NCI-H1092 treated with DMSO at 0.1 percent for 48 hours (cell line): ENCODE measurements at places on chromosomes 2 and 18.

DNA sequence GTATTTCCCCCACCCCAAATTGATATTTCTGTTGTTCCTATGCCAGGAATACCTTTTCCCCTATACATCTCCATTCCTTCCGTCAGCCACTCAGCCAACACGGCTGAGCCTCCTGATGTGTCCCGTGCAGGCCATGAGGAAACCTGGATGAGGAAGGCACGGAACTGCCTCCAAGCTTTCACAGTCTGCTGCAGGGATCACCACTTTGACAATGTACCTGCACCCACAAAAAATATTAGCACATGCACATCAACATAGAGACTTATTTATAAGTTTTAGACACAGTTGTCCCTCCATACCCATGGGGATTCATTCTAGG lies 101.4 kb upstream of the PPP1CB start:
- no peak for DNase-seq

- no peak for DNase-seq
These were observed 269.7 kb upstream of the THSD7B start for GRCh38 chr2:136495636-136496035.

DNA sequence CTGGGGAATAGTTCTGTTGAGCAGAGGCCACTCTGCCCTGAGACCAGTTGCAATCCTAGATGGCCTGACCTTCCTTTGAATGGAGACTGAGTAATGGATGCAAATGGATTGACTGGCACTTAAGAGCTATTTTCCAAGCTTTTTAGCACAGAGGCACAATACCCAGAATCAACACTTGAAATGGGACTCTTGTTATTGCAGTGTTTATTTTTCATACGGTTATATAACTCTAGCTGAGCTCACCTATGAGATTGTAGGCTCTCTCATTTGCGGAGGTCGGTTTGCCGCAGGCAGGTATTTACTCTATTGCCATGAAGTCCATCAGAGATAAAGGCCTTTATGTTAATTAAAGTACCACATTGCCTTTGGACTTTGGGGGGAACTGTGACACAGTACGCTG lies 422.3 kb upstream of the CELF4 start:
- DNase-seq: peak; percentile 100

DNA sequence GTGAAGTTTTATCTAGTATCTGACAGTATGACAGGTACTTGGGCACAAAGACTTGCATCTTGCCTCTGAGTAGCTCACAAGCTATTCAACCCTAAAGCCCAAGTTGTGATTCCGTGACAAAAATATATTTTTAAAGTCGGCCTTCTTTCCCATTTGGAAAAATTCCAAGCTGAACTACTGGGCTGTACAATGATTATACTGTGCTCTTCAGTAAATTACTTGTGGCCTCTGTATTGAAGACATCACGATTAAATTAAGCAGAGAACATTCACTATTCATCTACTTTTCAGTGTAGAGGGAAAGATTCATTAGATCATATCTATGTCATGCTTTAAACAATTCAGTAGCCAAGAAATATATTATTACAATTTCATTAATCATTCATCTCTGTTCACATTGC lies 282.2 kb downstream of the CDH2 start:
- DNase-seq: no peak

GRCh38 chr2:232798187-232798586 lies 21.8 kb upstream of the KCNJ13 start:
- DNase-seq: no peak

GRCh38 chr18:58364876-58365528 lies 263.9 kb downstream of the ALPK2 start:
- DNase-seq: no peak

DNA sequence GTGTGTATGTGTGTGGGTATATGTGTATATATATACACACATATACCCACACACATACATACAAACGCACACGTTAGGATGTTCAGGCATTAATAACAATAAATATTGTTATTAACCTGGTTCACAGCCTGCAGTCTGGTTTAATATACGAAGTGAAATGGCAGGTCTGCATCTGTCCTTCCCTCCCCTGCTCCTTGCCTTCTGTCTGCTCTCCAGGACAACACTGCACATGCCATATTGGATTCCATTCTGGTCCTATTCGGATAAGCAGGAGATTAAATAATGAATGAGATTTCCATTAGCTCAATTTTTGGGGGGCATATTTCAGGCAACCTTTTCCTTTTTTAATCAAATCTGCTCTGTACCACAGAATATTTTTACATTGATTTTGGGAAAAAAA lies 158.0 kb downstream of the CELF4 start:
- DNase-seq: no peak

- DNase-seq: no peak
These were observed 100.4 kb upstream of the FZD5 start for GRCh38 chr2:207869784-207870778.

DNA sequence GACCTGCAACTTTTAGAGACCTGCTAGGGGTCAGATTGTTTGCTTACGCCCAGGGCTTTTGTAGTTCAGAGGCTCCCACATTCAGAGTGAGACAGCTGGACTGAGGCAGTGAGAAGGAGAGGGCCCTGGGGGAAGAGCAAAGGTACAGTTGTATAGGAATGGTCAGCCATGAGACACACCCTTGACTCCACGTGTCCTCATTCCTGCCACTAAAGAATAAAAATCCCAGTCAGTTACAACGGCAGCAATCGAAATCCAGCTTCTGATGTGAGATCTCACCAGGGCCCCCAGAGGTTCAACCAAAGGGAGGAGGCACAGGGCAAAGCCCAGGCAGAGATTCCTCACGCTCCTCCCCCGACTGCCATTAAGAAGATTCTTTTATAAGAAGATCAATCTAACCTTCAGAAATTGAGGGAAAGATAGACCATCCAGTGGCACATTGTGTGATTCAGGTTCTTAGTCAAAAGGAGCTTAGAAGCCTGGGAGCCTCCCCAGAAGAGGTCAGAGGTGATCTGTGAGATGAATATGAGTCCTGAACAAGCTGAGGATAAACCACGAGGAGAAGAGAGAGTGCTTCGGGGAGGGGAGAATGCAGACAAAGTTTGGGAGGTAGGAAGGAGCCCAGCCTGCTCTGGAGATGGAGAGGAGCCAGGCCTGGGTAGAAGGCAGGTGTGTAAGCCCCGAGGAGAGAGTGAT lies 317.0 kb downstream of the CYP26B1 start:
- no peak for DNase-seq

DNA sequence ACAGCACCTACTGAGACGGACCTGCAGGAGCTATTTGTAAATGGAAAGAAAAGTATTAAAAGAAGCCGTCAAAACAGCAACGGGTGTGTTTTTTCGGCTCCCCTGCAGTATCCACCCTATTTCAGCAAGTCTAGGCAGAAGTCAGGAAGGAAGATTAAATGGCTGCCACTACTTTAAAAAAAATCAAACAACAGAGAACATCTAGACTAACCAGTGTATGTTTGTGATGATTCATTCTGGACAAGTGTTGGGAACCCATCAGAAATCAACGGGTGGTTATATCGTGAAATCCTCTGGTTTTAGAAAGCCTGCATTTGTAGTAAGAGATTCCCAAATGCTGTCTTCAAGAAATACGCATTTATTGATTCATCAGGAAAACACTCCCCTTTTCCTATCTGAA lies 9.0 kb downstream of the PMAIP1 start:
- DNase-seq: no peak

DNA sequence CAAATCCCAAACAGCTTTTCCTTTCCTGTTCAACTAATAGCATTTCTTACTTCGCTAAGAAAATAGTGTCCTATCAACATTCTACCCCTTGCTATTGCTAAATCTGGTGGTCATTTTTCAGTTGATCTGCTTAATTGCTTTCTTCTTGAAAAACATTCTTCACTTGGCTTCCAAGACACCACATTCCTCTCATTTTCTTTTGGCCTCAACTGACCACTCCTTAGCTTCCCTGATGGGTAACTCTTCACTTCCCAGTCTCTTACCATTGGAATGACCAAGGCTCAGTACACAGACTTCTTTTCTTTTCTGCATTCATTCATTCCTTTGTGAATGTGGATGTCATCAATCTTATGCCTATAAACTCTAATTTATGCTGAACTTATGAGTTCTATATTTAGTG lies 230.8 kb upstream of the CDH2 start:
- DNase-seq: no peak

- DNase-seq: no peak
These were observed 39.3 kb upstream of the ID2 start for GRCh38 chr2:8642366-8643068.

- no peak for DNase-seq
These were observed 1579.3 kb downstream of the SUCLG1 start for GRCh38 chr2:82879803-82880202.

DNA sequence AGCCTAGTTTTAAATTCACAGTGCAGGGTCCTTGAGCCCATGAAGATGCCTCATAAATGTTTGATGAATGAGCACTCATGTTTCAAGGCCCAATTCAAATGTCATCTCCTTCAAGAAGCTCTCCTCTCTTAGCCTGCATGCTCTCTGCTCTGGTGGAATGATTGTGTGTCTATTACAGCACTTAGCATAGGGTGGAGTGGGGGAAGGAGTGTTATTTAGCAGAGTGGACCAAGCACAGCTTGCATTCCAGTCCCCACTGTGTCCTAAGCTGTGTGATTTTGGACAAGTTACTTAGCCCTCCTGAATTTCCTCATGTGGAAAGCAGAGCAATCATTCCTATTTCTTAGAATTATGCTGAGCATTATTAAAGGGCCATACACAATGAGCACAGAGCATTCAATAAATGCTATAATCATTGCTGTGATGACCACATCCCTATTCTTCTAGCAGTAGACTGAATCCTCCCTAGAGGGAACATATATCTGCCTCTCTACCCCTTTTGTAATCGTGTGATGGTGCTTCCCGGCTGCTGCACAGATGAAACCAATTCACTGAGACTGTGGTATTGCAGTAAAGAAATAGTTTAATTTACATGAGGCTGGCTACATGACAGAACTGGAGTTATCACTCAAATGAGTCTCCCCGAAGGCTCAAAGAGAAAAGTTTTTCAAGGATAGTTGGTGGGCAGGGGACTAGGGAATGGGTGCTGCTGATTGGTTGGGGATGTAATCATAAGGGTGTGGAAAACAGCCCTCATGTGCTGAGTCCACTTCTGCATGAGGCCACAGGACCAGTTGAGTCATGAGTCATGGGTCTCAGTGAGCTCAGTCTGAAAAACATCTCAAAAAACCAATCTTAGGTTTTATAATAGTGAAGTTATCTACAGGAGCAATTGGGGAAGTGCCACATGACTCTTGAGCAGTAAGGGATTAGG lies 173.4 kb upstream of the NDUFV2 start:
- no peak for DNase-seq

DNA sequence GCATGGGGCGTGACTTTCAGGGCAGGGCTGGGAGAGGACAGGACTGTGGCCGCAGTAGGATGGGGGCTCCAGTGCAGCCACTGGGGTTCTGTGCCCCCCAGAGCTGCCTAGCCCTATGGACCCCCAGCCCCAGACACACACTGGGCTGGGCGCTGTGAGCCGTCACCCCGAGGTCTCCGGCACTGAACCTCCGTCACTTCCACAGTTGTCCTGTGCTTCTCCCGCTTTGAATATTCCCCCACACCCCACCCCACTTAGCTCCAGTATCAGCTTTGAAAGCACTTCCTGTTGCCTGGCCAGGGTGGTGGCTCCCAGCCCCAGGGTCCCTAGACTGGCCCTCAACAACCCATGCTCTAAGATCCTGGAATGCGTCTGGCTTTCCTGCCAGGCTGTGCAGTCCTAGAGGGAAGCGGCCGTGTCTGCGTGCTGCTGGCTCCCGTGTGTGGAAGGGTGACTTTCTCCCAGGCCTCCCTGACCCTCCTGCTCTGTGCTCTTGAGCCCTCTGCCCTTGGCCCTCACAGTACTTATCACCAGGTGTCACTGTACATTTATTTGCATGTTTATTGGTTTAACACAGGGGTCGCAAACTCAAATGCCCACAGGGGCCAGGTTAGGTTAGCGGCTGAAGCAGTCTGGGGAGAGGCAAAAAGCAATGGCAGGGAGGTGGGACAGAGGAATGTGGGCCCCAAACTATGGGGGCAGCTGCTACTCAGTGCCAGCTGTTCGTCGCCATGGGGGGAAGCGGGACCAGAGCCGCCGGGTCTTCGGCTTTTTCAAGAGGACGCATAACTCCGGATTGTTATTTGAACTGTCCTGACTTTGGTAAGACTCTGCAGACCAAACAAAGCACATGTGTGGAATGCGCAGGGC lies 9.9 kb downstream of the OBSL1 start:
- no peak for DNase-seq

- DNase-seq: no peak
These were observed 30.0 kb upstream of the STK17B start for GRCh38 chr2:196201229-196202009.

GRCh38 chr2:24181849-24182248 lies 7.0 kb downstream of the FAM228A start:
- no peak for DNase-seq

- no peak for DNase-seq
These were observed 60.4 kb downstream of the ANO7 start for GRCh38 chr2:241248897-241249296.

GRCh38 chr2:122514451-122514996 lies 759.1 kb downstream of the TSN start:
- DNase-seq: peak; percentile 45

GRCh38 chr2:84556190-84556589 lies 39.9 kb downstream of the DNAH6 start:
- no peak for DNase-seq

DNA sequence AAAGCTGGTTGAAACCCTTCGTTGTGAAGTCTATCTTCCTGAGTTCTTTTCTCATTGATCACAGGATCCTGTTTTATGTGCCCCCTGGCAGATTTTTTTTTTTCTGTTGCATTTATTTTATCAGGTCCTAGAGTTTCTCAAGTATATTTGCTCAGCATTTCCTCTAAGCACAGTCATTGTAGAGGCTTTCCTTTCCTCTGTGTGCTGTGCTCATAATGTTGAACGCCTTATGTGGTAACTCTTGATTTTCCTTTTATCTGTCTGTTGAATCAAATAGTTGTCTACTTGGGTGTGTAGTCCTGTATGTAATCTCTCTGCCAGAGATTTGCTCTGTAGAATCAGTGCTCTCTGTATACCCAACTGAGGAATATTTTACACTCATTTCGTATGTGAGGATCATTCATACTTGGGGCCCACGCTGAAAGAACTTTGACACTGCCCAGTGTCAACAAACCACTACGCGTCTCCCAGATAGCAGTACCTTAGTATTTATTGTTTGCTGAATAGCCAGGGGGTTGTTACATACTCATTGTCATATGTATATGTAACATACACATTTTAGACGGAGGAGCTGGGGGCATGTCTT lies 118.2 kb downstream of the CTNNA2 start:
- no peak for DNase-seq

DNA sequence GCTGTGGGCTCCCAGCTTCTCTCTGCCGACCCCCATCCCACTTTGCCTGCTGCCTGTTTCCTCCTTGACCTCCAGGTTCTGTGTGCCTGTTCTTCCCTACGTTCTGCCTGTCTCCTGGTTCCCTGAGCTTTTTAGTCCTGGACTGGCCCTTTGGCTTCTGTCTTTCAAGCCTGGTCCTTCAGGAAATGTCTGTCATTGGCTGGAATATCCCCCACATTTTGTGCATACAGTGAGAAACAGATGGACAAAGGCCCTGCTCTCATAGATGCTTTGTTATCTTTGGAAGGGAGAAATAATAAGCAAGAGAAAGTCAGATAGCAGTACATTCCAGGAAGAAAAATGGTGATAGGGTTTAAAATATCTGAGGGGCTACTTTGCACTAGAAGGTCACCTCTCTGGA lies 5.7 kb downstream of the MGAT5 start:
- no peak for DNase-seq

GRCh38 chr18:49155857-49156256 lies 205.1 kb upstream of the SMAD7 start:
- no peak for DNase-seq
